Hepatic stellate cell (primary cell): ENCODE measurements at places on chromosomes 1 and 21.

GRCh38 chr1:21321963-21322680, 31.9 kb upstream of the ECE1 start:
- DNase-seq, result no peak

GRCh38 chr1:233019778-233020325, 69.4 kb downstream of the NTPCR start:
- DNase-seq, result no peak

GRCh38 chr1:156410238-156410637, 41.2 kb downstream of the RHBG start:
- DNase-seq, result no peak

GRCh38 chr1:176466514-176466913, 3.5 kb downstream of the PAPPA2 start:
- DNase-seq, result no peak

DNA sequence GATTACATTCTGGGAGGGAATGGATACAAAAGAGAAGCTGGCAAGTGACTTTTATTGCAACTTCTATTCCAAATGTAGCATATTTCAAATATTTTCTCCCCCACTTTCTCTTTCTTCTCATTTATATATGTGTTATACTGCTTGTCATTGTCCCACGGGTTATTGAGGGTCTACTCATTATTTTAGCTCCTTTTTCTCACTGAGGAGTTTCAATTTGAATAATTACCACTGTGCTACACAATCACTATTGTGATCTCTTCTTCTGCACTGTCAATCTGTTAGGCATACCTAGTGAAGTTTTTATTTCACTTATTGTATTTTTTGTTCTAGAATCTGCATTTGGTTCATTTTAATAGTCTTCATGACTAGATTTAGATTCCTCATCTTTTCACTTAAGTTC, 339.7 kb downstream of the PTPRC start:
- DNase-seq, result no peak

- DNase-seq, result no peak
Observed at GRCh38 chr21:16570171-16570570, 840.4 kb downstream of the USP25 start.

DNA sequence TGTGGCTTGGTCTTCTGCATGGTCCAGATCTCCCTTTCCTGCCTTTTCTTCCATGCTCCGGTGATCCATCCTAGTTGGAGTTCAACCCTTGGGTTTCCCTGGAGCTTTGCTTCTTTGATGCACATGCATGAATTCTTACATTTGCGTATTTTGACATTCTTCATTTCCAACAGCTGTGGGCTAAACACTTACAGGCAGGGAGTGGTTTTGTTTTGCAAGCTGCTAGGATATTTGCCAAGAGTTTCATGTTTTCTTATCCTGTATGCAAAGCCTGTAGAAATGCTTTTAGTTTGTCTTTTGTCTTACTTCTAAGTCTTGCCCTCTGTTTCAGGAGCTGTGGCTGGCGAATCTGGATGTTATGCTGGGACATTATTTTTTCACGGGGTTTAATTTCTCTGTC, 90.3 kb upstream of the PAXBP1 start:
- DNase-seq, result no peak
